ENCODE measurements at places on chromosomes 12 and 14. TPM values are rescaled to one million over a fixed set of nuclear protein-coding genes. Genes with fewer than 3 reads are reported as not detected.

- DNase-seq: no peak
Observed at GRCh38 chr12:115374480-115375185, 690.7 kb upstream of the TBX3 start.

GRCh38 chr12:120470150-120470784 lies 719 bp upstream of the SRSF9 start:
- no peak for DNase-seq

- DNase-seq: no peak
Observed at GRCh38 chr12:69919495-69919894, 94.5 kb downstream of the MYRFL start.

TAS2R10 gene
- 0.44 TPM for total RNA-seq

GARIN6 gene
- total RNA-seq: not detected

MGP gene
- not detected for total RNA-seq

CLEC4E gene
- total RNA-seq: not detected

OR8S1 gene
- total RNA-seq: not detected

SMIM41 gene
- 0.24 TPM for total RNA-seq

GLT1D1 gene
- total RNA-seq: not detected
